ENCODE measurements at places on chromosomes 1 and 21.

DNA sequence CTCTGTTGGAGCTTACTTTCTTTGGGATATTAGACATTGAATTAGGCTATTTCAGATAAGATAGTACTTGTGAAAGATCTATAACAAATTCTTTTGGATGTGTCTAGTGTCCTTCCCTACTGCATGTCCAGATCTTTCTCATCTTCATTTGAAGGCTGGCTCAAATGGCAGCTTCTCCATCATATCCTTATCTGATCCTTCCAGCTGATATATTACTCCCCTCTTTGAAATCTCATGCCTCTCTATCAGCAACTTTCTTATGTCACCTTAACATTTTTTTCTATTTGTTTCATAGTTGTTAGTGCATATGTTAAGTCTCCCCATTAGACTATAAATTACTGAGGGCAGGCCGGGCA lies 17.5 kb downstream of the CAP1 start:
- DNase-seq, result no peak

- DNase-seq, result no peak
Measured at GRCh38 chr1:207032528-207033017, at the start of gene C1orf116. TSS of gene C1orf116 (minus strand) at chr1:207032756. CDS start at chr1:207027598, 5,158 bp downstream.

GRCh38 chr21:35831230-35831629 lies 229.1 kb downstream of the SETD4 start:
- DNase-seq, result no peak

- DNase-seq, result peak; percentile 42
Measured at GRCh38 chr1:61254634-61255357, 172.4 kb downstream of the NFIA start.

DNA sequence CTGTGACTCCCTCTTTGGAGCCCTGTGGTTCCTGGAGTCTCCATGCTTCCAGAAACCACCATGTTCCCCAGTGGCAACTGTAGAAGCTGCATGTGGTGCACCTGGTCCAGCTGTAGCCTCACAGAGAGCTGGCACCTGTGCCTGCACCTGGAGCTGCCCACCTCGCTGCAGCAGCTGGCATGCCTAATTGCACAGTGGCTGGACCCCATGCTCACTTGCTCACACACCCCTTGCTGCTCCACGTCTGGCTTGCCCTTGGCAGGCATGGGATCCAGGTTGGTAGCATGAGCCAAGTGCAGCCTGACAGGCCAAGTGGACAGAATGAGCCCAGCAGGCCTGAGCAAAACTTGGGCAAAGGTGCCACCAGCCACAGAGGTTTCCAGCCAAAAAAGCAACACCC lies 680.1 kb downstream of the MATN1 start:
- DNase-seq, result no peak

DNA sequence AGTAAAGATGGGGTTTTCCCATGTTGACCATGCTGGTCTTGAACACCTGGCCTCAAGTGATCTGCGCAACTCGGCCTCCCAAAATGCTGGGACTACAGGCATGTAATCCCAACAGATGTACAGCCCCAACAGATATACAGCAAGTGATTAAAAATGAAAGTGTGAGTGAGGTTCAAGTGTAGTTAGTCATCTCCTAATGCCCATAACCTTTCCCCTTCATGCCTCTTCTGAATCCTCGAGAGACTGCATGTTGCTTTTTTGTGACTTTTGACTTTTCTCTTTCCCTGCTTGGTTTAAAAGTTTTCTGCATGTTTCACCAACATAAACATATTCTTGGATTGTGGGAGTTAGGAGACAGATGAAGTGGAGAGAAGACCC lies 31.2 kb downstream of the KCNK2 start:
- no peak for DNase-seq

DNA sequence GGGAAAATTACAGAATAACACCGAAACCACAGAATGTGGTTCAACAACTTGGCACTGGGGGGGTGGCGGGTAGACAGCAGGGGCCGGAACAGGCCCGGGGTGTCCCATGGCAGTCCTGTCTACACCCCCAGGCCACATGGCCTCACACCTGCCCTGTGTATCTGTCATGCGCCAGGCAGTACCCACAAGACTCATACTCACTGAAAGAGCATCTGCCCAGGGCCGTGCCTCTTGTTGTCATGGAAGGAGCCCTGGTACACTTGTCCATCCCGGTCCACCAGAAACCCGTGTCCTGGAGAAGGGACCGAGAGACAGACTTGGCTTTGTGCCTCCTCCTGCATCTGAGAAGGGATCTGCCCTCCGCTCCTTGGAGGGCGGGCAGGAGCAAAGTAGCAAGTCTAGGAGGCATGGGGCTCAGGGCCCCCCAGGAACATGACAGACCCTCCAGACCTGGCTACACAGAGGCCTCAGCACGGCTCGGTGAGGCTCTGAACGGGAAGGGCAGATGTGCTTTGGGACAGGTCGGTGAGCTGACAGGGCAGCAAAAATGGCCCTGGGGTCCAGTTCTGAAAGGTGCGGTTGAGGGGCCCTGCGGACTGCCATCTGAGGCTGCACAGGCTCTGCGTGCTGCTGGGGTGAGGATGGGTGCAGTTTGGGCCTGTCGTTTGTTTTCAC lies 5.6 kb downstream of the MORN1 start:
- no peak for DNase-seq

DNA sequence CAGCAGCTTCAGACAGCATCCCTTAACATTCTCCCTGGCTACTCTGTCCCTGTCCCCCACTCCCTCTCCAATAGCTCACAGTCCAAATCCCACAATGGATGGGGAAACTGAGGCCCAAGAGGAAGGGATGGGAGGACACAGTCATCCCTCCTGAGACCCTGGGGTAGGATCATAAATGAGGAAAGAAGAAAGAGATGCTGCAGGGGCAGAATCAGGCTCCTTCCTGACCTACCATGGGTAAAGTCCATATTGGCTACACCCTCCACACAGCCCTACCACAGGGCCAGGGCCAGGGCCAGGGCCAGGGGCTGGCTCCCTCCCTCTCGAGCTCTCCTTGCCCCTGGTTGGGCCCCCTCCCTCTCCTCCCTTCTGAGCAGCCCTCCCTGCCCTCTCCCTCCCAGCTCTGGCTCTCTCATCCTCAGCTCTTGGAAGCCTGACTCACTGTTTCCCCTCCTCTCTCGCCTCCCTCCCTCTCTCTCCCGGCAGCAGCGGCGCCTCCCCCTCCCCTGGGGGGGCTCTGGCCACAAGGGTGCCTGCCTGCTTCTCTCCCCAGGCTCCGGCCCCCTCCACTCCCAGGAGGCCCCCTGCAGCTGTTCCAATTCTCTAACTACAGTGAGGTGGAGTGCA lies 4.9 kb downstream of the AHDC1 start:
- no peak for DNase-seq

- no peak for DNase-seq
Measured at GRCh38 chr1:8680664-8681650, 136.5 kb downstream of the RERE start.

DNA sequence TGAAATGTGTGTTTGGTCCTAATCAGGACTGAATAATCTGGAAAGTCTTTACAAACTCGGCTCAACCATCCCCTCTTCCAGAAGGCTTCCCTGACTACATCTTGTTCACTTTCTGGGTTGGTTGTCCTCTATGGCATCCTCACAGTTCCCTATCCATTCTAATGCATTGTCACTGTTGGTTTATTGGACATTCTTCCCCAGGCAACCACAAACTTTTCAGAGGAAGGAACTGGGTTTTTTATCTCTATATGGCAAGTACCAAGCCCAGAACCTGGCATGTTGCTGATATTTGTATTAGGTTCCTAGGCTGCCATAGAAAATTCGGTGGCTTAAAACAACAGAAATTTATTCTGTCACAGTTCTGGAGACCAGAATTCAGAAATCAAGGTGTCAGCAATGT lies 363.5 kb upstream of the ST6GALNAC5 start:
- DNase-seq, result no peak

DNA sequence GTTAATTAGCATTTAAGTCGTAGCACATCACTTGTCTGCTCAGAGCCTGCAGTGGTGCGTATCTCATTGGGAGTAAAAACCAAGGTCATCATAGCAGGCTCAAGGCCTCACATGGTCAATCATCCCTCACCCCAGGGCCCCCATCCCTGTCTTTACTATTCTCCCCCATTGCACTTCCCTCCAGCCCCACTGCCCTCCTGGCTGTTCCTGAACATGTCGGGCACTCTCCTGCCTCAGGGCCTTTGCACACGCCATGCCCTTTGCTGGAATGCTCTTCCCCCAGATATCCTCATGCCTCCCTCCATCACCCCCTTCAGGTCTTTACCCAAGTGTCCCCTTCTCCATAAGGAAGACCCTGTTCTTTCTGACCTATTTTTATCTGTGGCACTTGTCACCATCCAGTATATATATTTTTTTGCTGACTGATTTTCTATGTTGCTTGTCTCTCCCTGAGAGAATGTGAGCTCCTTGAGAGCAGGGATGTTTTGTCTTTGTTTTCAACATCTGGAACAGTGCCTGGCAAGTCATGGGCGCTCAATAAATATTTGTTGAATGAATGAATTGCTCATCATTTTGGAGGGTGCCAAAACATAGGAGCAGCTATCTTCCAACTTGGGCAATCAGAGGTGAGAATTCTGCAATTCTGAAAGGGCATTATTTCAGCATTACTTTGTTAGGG lies 74.1 kb upstream of the POU3F1 start:
- DNase-seq, result no peak

DNA sequence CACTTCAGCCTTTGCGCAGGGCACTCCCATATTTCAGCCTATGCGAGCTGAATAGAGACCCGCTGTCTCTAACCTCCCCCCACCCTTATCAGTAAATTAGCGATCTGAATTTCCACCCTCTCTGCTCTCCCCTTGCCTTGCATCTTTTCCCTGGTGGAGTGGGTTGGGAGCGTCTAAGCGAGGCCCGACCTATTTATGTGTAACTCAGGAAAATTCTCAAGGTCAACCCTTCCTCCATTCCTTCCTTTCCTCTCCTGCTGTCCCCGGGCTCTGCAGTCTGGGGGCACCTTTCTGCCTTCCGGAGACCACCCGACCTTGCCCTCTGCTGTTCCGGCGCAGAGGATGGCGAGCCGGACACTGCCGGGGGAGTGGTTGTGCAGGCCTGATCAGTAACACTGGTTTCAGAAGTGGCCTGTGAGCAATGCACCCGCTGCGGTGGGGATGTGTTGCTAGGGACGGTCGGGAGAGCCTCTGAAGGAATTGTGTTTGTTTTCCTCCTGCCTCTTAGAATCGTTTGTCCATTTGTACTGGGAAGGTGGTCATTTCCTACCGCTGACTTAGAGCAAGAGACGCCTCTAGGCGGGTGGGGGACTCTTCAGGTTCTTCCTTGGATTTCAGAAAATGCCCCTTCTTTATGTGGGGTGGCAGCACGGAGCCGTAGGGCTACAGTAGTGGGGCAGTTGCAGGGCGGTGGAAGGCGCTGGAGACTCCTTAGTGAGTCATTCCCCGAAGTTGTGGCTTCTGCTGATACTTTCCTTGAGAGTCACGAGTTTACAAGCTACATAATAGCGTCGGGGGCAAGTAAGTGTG lies 513 bp downstream of the MGST3 start:
- DNase-seq, result peak; percentile 76

- no peak for DNase-seq
Measured at GRCh38 chr1:19957779-19958178, 21.6 kb downstream of the PLA2G2A start.

GRCh38 chr1:42748461-42749410 lies 8.7 kb upstream of the CLDN19 start:
- DNase-seq, result no peak

DNA sequence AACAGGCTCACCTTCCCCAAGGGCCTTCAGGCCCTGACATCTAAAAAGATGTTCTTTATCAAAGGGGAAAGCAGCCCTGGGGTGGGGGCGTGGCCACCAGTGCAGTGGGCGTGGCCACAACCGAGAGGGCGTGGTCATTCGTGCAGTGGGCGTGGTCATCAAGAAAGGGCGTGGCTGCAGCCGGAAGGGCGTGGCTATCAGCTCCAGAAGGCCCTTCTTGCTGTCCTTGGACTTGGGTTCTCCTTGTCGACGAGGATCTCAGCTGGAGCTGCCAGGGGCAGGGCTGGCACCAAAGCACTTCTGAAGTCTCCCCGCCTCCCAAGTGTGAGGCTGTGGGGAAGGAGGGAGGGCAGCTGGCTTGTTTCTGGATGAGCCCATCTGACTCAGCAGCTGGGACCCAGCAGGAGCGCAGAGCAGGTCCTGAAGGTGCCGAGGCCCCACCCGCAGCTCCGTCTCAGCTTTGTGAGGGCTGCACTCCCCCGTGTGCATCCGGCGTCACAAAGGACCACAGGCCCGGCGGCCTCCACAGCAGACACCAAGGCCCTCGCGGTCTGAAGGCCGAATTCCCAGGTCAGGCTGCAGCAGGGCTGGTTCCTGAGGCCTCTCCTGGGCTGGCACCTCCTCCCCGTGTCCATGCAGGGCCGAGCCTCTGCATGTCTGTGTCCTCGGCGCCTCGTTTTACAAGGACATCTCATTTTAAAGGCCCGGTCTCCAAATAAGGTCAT lies 12.8 kb downstream of the PDE9A start:
- no peak for DNase-seq

DNA sequence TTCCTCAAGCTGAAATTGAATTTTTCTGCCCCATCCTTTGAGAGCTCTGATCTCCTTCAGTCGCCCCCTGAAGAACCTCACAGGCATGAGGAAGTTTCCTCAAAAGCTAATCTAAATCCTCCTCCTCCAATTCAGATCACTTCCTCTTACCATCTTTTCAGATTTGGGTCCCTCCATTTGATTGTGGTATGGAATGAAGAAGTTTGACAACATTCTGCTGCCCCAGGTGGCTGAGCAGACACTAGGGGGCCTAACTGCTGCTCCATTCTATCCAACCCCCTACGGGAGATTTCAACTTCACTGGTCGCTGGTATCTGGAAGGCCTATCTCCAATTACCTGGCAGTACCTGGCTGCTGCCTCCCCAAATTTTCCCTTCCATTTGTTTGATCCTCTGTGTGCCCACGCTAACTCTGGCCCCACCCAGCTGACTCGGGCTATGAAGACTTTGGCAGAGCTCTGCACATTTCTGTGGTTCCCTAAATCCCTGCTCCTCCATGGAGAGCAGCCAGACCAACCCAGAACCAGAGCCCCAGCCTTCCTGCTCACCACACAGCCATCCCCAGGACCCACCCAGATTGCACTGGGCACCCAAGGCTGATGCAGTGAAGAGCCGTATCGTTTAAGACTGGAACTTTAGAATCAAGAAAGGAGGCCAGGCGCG lies 7.8 kb downstream of the IRF6 start:
- DNase-seq, result no peak

DNA sequence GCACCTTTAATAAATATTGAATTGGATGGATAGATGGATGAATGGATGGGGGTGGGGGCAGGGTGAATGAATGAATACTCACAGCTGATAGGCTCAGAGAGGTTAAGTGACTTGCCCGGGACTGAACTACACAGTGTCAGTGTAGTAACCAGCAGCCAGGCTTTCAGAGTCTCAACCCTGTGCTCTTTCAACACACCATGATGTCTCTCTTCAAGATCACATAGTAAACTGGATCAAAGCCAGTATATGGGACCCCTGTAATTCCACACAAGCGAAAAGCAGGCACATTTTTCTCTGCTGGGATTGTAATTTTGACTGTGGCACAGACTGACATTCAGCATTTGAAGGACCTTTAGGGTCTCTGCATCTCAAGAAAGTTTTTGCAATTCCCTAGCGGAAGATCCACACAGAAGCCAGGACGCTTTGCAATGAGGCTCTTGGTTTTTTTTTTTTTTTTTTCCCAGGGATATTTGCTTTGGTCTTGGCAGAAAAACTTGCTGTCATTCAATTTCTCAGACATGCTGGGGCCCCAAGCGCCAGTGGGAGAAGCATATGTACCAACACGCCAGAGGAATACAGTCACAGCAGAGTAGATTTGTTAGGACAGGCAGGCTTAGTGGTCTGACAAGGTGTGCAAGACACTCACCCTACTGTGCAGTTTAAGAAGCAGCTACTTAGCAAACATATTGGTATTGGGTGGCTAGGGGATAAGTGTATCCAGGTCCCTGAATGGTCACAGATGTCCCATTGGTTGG lies 213.1 kb upstream of the CAMK1G start:
- no peak for DNase-seq

Measured in activated CD8-positive, alpha-beta memory T cell treated with anti-CD3 and anti-CD28 coated beads, Interleukin-2, amount 10 ng/mL, durations not matched to agents 7 days and 5 days (primary cell).